Kidney epithelial cell (primary cell): ENCODE measurements at places on chromosomes 3 and 15.

GRCh38 chr15:53297828-53298227, 461.6 kb downstream of the WDR72 start:
- DNase-seq = no peak

DNA sequence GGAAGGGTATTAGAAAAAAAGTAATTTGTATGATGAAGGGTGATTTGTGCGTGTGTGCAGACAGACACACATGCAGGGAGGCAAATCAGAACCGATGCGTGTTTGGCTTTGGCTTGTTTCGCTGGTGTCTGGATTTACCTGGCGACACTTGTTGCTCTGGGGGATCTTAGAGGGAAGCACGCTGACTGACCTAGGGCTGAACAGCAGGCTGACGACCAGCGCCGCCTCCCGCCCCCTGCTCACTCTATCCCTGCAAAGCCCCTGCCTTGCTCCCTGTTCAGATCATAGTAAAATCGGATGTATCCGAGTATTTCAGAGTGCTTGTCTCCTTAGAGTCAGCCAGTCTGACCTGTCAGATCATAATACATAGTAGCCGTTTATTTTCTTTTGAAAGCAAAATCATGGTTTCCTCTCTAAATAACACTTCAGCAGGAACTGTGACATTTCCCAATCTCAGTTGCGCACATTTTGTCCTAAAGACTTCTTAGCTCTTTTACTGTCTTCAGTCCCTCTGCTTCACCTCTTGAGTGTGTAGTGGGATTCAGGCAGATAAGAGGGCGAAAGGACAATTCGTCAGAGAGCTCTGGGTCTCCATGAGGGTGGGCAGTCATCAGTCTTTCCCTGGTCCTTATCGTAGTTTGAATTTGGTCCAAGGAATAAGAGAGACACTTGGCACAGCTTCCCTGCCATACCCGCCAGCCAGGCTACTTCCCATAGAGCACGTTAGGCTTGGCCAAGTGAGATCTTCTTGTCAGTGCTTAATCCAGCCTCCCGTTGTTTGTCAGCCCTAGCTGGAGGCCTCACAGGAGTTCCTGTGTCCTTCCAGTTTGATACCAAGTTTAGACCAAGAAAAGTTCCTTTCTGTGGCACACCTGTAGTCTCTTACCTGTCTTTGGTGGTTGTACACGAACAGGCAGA, 97.4 kb downstream of the PGPEP1L start:
- no peak for DNase-seq

- peak; percentile 79 for DNase-seq
Measured at GRCh38 chr3:182118066-182118465, 406.3 kb downstream of the SOX2 start.

DNA sequence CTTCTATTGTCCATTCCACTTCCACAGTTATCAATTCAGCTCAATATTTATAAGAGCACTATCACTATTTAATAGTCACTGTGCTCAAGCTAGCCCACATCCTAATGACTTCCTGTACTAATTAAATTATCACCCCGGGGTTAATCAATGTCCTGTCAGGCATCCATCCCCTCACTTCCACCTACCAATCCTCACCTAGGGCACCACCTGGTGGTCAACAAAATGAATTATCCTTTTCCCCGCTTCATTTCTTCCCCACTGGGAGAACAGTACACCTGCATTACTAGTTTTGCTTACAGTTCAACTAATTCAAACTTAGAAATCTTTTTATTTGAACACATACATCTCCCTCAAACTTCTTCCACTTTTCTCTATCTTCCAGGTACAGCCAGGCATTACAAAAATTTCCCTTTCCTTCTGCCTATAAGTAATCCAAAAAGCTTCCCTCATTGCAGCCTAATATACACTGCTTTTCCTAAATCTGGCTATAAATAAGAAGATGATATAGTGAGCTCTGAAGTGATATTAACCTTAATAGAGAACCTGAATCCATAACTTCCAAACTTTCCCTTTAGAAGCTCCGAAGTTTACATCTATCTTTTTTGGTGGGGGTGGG, 68.5 kb downstream of the TMCC1 start:
- DNase-seq = peak; percentile 4

DNA sequence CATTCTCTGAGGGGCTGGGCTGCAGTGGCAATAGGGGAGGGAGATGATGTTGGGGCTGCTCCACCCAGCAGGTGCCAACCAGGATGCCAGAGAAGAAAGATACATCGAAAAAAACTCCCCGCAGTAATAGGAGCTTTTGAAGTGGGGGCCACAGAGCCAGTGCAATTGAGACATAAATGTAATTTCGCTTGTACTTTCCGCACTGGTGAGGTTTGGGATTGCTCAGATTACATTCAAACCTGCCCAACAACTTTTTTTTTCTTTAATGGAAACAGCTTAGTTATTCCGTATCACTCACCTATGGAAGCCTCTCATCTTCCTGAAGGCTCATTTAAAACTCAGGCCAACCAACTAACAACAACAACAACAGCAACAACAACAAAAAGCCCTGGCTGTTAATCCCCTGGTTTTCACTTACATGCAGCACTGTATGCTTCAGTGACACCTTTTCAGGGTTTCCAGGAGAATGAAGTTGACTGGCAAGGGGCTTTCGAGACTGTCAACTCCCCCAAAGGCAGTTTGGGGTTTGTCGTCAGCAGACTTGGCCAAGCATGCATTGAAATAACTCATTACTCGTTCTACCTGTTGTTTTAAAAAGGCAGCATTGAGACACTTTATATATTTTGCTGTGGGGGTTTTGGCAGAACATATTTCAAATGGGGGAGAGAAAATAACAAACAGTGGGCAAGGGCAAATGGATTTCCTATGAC, 163.8 kb downstream of the EBLN2 start:
- no peak for DNase-seq

DNA sequence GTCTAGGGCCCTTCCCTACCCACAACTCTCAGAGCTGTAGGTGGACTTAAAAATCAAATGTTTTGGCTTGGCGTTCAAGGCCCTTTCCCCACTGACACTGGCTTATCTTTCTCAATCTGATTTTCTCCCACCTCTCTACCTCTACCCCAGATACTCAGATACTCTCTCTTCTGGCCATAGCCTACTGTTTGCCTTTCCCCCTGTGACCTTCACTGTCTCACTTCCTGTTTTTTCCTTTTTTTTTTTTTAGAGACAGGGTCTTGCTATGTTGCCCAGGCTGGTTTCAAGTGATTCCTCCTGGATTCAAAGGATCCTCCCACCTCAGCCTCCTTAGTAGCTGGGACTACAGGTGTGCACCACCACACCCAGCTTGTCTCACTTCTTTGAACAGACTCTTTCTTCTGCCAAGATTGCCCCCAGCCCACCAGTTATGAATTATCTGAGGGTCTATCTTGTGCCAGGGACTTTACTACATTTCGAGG, 4.6 kb downstream of the CHRNB4 start:
- no peak for DNase-seq

DNA sequence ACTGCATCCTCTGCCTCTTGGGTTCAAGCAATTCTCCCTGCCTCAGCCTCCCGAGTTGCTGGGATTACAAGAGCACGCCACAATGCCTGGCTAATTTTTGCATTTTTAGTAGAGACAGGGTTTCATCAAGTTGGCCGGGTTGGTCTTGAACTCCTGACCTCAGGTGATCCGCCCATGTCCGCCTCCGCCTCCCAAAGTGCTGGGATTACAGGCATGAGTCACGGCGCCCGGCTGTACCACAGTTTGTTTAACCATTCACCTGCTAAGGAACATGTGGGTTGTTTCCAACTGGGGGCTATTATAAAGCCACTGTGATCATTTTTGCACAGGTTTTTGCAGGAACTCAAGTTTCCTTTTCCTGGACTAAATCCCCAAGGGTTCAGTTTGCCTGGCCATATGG, 123.2 kb upstream of the RAP2B start:
- DNase-seq = no peak

- no peak for DNase-seq
Measured at GRCh38 chr15:40460404-40460803, 10.4 kb upstream of the CHST14 start.

DNA sequence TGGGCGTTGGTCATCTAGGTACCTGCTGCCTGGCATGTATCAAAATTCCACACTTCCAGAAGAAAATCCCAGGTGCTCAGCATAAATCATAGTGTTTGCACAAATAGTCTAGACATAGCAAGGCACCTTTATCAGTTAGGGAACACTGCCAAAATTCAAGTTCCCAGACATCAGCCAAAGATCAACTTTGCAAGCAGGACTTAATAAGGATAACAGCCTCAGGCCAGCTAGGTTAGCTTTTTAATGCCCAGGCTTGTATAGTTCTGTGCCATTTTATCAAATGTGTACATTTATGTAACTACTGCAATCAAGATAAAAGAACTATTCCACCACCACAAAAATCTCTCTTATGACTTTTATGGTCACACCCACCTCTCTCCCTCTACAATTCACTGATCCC, 30.7 kb downstream of the DZIP3 start:
- no peak for DNase-seq

DNA sequence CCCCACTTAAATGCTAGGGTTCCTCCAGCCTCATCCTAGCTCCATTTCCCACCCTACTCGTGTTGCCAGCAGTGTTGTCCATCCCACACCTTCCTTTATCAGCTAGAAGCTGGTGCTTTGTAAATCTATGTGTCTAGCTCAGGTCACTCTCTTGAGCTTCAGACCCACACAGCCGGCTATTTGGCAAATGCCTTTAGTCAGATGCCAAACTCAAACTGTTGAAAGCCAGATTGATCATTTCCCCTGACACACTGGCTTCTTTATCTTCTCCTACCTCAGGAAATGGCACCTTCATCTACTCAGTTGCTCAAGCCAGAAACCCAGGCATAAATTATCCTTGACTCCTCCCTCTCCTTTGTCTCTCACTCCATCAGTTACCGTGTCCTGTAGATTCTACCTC, 61.5 kb upstream of the TPM1 start:
- DNase-seq = no peak

DNA sequence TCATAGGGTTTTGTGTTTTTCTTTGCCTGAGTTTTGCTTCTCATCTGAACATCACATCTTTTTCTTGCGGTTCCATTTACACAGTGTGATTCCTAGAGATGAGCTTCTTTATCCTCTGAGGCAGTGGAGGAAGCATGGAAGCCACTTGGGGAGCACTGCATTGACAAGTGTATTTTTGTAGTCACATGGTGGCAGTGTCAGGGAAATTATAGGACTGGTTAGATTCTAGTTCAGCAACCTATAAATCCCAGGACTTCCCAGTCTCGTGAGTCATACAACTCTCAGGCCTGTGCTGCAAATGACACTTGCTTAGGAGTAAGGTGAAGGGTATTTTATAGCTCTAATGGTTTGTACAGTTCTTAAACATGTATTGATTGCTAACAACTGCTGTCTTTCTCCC, 58.4 kb downstream of the RBM6 start:
- DNase-seq = peak; percentile 18

- no peak for DNase-seq
Measured at GRCh38 chr3:102205647-102206046, 229.2 kb upstream of the ZPLD1 start.

GRCh38 chr3:52153389-52154096, 680 bp downstream of the POC1A start:
- no peak for DNase-seq

DNA sequence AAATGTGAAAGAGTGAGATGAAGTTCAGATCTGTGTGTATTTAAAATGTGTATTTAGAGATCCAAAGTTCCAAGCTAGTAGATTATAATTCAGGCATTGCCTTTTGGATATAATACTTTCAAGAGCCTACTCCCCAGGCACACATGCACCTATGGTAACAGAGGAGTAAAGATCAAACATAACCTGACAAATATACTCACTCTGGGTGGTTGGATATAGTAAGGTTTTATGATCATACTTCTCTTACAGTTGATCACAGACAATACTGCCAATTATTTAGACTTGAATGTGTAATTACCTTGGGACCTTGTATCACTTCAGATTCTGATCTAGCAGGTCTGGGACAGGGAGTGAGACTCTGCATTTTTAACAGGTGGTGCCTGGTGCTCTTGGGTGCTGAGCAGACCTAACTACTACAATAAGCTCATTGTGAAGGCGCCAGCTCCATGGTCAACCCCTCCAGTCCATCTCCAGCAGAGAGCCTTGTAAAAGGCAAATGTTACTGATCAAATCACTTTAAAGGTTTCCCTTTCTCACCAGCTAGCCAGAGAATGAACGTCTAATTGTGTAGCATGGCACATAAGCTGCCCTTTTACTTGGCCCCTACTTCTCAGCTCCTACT, 55.5 kb downstream of the NBEAL2 start:
- no peak for DNase-seq

DNA sequence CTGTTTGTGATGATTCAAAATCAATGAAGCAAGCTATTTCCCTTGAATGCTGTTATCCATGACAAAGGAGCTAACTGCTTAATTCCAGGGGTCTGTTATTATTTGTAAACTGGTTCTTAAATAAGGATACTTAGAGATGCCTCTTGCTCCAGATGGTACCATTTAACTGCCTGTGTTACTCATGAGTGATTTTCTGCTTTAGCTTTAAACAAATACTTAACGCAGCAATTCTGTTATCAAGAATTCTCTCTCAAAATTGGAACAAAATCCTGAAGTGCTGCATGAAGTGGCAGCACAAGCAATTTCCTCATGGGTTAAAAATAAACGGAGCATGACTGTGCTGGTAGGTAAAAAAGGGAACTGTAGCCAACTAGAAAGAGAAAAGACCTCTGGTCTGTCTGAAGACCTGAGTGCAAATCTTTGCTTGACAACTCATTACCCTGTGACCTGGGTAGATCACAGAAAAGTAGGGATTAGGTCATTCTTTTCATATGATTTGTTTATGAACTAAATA, 62.5 kb upstream of the GBE1 start:
- DNase-seq = no peak

GRCh38 chr3:171049861-171050444, 23.4 kb upstream of the SLC2A2 start:
- no peak for DNase-seq

GRCh38 chr3:72256716-72257115, 471.8 kb upstream of the PROK2 start:
- DNase-seq = no peak

DNA sequence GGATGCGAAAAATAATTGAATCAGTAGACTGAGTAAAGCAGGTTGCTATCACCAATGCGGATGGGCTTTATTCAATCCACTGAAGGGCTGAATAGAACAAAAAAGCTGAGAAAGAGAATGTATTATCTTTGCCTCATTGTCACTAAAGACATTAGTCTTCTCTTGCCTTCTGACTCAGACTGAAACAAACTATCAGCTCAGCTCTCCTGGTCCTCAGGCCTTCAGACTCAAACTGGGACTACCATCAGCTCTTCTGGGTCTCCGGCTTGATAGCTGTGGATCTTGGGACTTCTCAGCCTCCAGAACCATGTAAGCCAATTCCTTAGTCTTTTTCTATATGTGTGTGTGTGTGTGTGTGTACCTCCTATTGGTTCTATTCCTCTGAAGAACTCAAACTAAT, 12.6 kb downstream of the IFT57 start:
- DNase-seq = no peak

- no peak for DNase-seq
Measured at GRCh38 chr3:174639970-174640369, 219.2 kb upstream of the NAALADL2 start.

DNA sequence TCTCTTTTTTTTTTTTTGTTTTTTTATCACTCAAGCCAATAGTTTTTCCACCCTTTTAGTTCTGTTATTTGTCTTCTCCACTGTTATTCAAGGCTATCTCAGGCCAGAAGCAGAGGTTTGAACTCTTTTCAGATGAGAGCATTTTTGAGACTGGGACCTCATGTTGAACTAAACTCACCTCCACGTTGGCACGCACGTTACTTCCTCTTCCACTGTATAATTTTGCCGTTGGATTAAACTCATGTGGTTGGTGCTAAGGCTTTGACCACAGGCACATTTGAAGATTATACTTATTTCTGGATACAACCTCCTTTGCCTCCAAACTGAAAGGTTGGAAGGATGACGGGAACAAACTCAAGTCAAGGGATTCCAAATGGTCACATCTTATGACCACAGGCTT, 501.3 kb upstream of the TPRG1 start:
- no peak for DNase-seq

GRCh38 chr15:62895905-62896316, 146.6 kb upstream of the TPM1 start:
- DNase-seq = peak; percentile 96
